Activated naive CD8-positive, alpha-beta T cell treated with anti-CD3 and anti-CD28 coated beads, Interleukin-2, amount 50 U/mL, for 16 hours (primary cell): ENCODE measurements at places on chromosomes 2 and 18.

DNA sequence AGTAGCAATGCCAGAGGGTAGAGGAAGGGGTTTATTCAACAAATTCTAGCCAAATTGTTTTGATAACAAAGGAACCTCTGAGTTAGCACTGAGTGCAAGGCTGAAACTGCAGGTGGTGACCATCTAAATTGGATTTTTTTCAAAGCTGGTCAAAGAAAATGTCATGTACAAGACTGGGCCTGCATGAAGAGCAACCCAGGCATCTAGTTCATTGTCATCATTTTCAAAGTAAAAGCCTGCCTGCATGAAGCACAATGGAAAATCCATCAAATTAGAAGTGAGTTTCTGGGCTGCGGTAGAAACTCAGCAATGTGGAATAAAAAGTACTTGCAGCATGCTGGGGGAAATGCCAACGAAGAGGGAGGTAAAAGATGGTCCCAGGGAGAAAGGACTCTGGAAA lies 80.8 kb upstream of the PPP1CB start:
- DNase-seq, result no peak

DNA sequence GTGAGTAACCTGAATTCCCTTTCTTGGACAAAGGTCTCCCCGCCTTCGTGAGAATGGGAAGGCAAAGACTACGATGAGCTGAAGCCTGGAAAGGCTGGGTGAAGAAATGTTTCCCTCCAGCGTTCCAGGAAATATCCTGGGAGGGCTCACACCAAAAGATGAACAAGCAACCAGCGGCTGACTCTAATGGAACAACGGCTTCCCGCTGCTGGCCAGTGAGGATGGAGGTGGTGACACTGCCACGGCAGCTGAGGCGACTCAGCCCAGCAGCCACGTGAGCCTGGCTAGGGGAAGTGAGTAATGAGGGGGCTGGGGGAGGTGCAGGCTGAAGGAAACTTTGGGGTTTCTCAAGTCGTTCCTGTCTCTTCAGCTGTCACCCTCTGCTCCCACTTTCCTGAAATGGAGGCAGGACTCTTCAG lies 105.0 kb upstream of the SMAD7 start:
- DNase-seq, result no peak

GRCh38 chr18:71485611-71486010 lies 1058.5 kb downstream of the CBLN2 start:
- DNase-seq, result no peak

GRCh38 chr2:95208106-95208505 lies 785 bp downstream of the ZNF892 start:
- no peak for DNase-seq

DNA sequence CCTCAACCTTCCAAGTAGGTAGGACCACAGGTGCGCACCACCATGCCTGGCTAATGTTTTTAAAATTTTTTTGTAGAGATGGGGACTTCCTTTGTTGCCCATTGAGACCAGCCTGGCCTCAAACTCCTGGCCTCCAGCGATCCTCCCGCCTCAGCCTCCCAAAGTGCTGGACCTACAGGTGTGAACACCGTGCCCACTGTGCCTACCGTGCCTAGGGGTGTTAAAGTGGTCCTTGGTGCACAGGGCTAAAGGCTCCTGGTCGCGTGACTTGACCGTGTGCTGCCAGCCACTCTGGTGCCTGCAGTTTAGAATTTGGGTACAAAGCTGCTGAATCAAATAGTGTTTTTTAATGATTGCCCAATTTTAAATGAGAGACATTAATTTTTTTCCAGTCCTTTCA lies 51.0 kb upstream of the KCNG2 start:
- no peak for DNase-seq

GRCh38 chr18:2846636-2847316 lies at the start of gene EMILIN2:
TSS of gene EMILIN2 (plus strand) at chr18:2847006. CDS start at chr18:2847189, 183 bp downstream.
- no peak for DNase-seq

DNA sequence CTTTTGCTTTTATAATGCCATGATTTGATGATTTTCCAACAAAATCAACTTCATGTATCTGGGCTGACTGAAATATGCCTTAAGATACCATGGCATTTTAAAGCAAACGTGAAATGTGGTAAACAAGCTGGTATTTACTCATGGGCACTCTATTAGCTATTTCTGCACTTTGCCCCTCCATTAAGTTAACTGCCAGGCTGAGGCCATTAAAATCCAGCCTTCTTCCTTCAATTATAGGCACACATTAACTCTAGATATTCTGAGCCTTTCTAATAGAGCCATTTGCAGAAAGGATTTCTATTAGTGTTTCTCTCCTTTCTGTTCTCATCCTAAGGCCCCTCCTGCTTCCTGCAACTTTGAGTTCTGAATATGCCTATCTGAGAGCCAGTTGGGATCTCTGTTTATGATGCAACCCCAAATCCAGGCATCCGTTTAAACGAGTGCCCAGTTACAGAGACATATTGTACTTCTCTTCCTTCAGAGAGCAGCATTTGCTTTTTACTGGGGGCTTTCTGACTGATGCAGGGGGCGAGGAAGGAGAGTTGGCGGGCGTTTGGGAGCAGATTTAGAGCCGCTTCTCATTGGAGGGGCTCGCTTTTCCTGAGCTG lies 1.6 kb upstream of the KCNJ3 start:
- DNase-seq, result no peak

- no peak for DNase-seq
Observed at GRCh38 chr2:62857139-62857931, 151.8 kb downstream of the EHBP1 start.

DNA sequence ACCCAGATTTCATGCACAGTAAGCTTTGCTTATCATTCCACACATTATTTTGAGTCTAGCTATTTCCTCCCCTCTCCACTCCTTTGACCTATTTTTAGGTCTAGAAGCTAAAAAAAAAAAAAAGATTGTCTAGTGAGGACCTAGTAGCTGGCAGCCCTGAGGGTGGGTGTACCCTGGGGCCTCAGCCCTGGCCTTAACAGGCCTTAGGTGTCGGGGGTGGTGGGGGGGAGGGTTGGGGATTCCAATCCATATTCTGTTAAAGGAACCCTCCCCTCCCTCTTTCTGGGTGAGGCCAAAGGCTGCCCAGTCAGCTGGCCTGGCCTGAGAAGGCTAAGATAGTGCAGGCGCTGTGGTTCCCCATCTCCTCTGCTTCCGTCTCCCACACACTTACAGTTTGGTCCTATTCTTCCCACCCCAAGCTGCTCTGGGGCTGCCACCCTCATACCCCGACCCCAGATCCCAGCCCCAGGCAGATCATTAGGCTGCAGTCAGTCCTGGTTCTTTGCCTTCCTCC lies 65.5 kb upstream of the HK2 start:
- no peak for DNase-seq

DNA sequence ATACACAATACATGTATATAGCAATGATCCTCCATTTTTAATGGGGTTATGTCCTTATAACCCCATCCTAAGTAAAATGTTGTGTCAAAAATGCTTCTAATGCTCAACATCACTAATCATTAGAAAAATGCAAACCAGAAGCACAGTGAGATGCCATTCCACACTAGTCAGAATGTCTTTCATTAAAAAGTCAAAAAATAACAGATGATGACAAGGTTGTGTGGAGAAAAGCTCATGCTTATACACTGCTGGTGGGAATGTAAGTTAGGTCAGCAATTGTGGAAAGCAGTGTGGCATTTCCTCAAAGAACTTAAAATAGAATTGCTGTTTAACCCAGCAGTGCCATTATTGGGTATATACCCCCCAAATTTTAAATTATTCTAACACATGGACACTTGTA lies 654.9 kb upstream of the CNTNAP5 start:
- DNase-seq, result no peak

DNA sequence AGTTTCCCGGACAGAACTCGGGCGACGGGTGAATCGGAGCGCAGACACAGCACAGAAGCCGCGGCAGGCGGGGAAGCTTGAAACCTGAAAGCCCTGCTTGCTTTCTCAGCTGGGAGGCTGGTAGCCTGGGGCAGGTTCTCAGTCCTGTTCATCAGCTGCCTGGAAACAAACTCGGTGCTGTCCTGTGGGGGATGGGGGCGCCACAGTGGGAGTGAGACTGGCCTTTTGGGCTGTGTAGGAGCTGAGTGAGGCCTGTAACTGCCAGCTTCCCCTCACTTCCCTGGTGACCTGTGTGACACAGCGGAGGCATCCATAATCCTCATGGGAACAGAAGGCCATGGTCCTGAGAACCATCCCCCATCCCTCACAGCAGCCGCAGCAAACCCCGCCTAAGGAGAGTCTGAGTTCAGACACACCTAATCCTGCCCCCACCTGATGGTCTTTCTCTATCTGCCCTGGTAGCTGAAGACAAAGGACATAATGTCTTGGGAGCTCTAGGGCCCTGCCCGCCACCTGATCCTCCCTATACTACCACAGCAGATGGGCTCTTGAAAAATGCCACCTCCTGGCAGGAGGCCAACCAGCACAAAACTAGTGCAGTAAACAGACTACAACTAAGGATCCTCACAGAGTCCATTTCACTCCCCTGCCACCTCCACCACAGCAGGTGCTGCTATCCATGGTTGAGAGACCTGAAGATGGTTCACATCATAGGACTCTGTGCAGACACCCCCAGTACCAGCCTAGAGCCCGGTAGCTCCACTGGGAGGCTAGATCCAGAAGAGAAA lies 52.7 kb upstream of the LDLRAD4 start:
- DNase-seq, result no peak

- no peak for DNase-seq
Observed at GRCh38 chr2:111972955-111973565, 74.7 kb downstream of the MERTK start.

GRCh38 chr2:112095681-112096080 lies 40.6 kb downstream of the TMEM87B start:
- no peak for DNase-seq

- DNase-seq, result no peak
Observed at GRCh38 chr2:120465012-120465700, 119.2 kb downstream of the INHBB start.

DNA sequence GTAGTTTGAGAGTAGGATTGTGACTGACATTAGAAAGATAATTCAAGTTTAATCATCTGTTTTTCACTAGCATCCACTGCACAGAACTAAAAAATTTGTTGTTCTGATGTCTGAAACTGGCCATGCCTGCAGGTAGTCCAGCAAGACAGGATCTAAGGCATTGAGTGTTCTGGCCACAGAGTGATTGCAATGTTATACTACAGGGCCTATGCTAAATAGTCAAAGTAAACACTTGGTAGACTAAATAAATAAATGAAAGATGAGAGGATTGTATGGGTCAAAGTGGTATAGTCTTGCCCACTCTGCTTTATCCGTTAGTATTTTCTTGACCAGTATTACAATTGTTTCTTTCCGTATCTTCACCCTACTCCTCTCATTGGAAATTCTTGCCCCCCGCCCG lies 27.6 kb upstream of the FANCL start:
- no peak for DNase-seq

DNA sequence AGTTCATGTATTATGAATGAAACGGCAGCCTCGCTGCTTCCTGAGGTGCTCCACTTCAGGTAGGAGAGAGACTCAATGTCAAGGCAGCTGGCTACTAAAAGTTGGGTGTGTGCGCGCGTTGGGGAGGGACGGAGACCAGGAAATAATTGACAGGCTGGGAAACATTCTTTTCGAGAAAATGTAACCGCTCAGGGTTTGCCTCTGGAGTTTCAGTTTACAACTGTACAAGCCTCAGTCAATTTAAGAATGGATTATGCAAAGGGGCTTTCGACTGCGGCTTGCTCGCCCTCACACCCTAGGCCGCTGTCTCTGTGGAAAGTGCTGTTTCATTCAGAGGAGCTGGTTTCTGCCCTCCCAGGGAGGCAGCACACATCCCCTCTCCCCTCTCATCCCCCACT lies 4.4 kb upstream of the SPRED2 start:
- DNase-seq, result no peak

- no peak for DNase-seq
Observed at GRCh38 chr2:42984081-42984480, 191.7 kb upstream of the HAAO start.

DNA sequence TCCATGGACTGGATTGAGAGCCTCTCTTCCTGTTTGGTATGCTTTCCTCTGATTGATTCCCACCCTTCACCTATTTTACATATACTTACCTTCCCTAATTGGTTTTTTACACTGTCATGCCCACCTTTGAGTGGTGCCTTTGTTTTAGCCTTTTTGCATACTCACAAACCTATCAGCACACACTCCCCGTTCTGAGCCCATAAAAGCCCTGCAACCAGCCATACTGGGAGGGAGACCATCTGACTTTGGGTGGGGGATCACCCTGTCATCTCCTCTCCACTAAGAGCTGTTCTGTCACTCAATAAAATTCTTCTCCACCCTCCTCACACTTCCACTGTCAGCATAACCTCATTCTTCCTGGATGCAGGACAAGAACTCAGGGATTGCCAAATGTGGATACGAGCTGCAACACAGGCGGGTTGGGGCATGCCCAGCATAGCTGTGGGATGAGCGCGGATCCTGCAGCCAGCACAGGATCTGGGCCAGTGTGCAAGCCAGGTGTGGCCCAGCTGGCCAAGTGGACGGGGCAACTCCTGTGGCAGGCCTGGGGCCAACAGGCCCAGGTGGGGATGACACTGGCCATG lies 9.4 kb upstream of the MOB1A start:
- DNase-seq, result no peak

DNA sequence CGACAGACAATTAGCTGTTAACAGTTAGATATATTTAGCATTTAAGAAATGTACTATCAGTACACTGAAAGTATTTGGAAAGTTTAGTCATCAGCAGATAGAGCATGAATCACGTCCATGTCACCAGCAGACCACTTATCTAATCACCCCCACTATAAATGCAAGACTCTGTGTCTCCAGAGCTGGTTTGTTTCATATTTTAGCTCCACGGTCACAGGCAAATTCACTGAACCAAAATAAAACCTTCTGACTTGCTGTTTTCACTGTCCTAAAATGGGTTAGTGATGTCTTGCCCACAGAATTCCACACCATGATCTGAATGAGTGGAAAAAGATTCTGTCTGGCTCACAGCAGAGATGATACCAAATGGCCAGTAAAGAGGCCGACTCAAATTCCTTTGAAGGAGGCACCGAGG lies 64.9 kb downstream of the CDH2 start:
- no peak for DNase-seq

- DNase-seq, result peak; percentile 28
Observed at GRCh38 chr2:9473985-9474360, 378 bp upstream of the IAH1 start.

- no peak for DNase-seq
Observed at GRCh38 chr2:207813221-207813916, 43.7 kb upstream of the FZD5 start.

DNA sequence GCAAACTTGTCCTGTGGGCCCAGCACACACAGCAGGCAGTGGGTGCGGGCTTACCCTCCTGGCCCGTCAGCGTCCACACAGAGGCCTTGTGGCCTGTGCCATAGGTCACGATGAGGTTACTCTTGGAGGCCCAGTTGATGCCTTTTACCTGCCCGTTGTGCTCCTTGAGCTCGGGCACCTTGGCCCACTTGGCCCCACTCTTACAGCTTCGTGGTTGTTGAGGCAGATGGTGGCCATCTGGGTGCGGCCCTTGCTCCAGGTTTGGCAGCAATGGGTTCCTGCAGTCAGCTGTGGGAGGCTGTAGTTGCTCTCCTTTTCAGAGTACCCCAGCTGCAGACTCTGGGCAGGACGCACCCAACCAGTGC lies 45.5 kb upstream of the PTH2R start:
- DNase-seq, result no peak

GRCh38 chr18:70390371-70391090 lies 101.7 kb downstream of the SOCS6 start:
- no peak for DNase-seq
